ENCODE measurements at places on chromosomes 4 and X. TPM values are rescaled to one million over a fixed set of nuclear protein-coding genes. Genes with fewer than 3 reads are reported as not detected.

The SATL1 gene
- 0.06 TPM for total RNA-seq

DNA sequence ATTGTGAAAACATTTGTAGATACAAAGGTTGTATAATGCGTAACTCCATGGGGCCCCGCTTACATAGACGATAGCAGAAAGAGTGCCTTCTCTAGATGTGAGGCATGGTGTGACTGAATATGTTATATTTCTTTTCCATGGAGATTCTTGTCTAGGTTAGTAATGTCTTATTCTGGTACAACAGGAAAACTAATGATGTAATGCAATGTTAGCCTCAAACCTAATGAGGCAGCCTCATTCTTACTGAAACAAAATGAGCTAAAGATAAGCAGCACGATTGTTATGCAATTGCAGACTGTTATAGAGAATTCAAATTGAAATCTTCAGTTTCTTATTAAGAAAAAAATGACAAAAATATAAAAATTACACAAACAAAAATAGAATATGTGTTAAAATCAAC, 171.1 kb upstream of the ANKRD50 start:
- peak; percentile 34 for DNase-seq

GRCh38 chrX:40061871-40062524, 35.8 kb downstream of the BCOR start:
- peak; percentile 67 for DNase-seq

The MAPK10 gene
- 43.1 TPM for total RNA-seq

DNA sequence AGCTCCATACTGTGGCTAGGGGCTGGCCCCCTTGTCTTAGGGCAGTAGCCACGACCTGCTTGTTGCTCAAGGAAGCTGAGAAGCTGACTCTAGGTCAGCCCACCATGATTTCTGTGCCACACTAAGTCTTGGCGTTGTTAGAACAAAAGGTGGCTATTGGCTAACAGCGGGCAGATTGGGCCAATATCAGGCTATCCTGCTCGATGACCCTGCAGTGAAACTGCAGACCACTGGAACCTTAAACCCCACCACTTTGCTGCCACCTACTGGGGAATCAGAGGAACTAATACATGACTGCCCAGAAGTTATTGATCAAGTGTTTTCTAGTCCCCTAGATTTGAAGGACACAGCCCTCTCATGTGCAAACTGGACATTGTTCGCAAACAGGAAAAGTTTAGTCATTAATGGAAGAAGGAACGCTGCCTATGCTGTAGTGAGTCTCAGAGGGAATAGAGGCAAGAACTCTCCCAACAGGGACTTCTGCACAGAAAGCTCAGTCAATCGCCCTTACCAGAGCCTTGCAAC, 17.0 kb upstream of the PAPSS1 start:
- peak; percentile 48 for DNase-seq

GRCh38 chr4:186104890-186105646, 564 bp downstream of the FAM149A start:
- peak; percentile 42 for DNase-seq

- no peak for DNase-seq
Measured at GRCh38 chr4:107187091-107187490, 151.0 kb upstream of the DKK2 start.

- DNase-seq, result no peak
Measured at GRCh38 chr4:14035076-14035475, 407.6 kb upstream of the BOD1L1 start.

GRCh38 chr4:149328161-149328560, 487.5 kb downstream of the IQCM start:
- DNase-seq, result no peak

The AVPR2 gene
- total RNA-seq, result 2.5 TPM

GRCh38 chr4:123450393-123450792, 53.8 kb downstream of the SPRY1 start:
- no peak for DNase-seq

The PCYT1B gene
- total RNA-seq, result 3.8 TPM

- no peak for DNase-seq
Measured at GRCh38 chrX:155962906-155963305, 34.6 kb upstream of the IL9R start.

GRCh38 chr4:156201050-156201449, 247.4 kb upstream of the CTSO start:
- DNase-seq, result no peak

DNA sequence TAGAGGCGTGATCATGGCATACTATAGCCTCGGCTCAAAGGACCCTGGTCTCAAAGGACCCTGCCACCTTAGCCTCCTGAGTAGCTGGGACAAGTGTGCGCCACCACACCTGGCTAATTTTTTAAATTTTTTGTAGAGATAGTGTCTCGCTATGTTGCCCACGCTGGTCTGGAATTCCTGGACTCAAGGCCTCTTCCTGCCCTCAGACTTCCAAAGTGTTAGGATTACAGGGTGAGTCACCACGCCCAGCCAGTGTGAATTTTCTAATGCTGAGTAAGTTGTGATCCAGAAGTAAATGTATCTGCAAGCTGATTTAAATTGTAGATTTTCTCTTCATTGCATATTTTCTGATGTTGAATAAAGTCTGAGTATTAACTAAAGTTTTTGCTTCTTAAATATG, 2.6 kb upstream of the ZNF674 start:
- DNase-seq, result no peak

The DDX53 gene
- not detected for total RNA-seq

DNA sequence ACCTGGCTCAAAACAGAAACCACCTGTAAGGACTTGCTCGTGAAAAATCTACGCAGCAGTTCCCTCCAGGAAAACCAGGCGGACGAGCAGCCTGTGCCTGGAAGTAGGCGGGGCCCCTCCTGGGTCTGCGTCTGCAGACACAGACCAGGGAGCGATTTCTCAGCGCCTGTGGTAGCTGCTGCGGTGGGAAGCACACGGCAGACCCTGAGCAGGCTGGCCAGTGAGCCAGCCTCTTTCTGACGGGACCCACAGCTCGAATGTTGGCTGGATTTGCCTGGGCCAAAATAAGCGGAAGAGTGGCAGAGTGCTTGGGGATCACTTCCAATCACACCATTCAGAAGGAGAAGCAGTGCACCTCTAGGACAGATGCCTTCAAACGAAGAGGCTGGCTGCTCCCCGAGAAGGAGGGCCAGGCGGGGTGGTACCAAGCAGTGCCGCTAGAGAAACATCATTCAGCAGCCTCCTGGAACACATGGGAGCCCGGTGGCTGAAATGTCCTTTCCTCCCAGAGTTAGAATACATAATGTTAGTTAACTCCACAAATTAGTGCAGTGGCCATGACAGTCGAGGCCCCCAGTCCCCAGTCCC, 85.9 kb downstream of the GATB start:
- peak; percentile 70 for DNase-seq

The FANCB gene
- 8.0 TPM for total RNA-seq

The CRLF2 gene
- 0.46 TPM for total RNA-seq

The TLR10 gene
- 4.4 TPM for total RNA-seq

GRCh38 chrX:118980761-118981160, 6.3 kb downstream of the LONRF3 start:
- DNase-seq, result no peak

The CENPVL3 gene
- total RNA-seq, result not detected

The SNCA gene
- total RNA-seq, result 12.1 TPM

The VCX2 gene
- total RNA-seq, result not detected

GRCh38 chrX:49147936-49148335, 14.6 kb upstream of the MAGIX start:
- DNase-seq, result no peak

The HTN3 gene
- total RNA-seq, result not detected

The SSX3 gene
- not detected for total RNA-seq

The WDR44 gene
- 15.8 TPM for total RNA-seq

DNA sequence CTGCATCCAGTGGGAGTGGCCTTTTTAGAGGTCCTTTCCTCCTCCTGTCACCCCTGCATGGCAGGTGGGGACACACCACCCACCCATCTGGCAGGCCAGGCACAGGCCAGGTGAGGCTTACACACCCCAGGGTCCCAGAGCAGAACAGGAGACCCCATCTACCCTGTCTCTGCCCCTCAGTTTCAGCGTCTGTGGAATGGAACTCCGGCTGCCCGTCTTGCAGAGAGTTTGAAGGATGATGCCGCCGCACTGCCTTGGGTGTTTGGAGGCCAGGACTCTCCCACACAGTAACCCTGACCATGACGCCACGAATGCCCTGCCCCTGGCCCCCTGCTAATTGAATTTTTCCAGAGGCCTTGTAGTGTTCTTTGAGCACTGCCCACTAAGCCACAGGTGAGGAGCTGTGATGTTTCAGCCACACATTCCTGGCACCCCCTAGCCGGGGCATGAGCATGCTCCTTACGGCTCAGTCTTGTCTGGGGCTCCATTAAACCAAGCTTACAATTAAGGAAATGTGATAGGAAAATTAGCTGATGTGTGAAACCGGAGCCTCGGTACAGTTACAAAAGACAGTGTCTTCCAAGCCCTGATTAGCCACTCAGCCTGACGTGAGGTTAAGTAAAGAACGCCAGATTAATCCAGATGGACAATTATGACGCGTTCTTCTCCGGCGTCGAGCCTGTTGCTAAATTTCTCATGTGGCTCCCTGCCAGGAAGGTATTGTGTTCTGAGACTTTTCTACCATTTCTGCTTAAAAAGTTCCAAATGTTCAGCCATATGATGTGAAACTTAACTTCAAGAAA, 39.3 kb downstream of the HMX1 start:
- peak; percentile 11 for DNase-seq

- DNase-seq, result no peak
Measured at GRCh38 chr4:43251841-43252240, 359.3 kb downstream of the GRXCR1 start.

DNA sequence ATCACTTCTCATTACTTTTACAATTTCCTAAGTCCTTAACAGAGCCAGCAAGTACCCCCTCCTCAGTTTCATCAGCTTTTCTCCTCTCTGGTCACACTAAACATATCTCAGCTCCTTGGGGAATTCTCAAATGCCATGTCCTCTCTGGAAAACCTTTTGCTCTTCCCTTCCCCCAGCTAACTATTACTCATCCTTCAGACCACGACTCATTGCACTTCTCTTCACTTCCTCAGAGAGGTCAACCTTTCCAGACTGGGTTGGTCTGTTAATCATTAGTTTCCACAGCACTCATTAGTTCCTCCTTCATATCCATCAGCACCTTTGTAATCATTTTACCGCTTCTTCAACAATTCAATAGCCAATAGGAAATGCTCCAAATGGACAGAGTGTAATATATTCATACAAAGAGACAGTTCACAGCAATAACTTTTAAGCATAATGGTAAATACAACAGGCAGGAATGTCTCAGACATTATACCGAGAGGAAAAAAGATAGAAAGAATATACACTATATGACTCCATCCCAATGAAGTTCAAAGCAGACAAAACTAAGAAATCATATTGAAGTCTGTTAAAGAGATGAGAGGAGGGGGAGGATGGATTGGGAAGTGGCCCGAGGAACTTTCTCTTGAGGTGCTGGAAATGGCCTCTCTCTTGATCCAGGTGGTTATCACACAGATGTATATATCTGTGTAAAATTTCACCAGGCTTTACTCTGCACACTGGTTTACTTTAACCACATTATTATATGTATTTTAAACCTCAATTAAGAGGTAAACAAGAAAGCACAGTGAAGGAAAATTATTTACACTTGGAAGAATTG, 39.6 kb downstream of the DDX60L start:
- DNase-seq, result no peak

DNA sequence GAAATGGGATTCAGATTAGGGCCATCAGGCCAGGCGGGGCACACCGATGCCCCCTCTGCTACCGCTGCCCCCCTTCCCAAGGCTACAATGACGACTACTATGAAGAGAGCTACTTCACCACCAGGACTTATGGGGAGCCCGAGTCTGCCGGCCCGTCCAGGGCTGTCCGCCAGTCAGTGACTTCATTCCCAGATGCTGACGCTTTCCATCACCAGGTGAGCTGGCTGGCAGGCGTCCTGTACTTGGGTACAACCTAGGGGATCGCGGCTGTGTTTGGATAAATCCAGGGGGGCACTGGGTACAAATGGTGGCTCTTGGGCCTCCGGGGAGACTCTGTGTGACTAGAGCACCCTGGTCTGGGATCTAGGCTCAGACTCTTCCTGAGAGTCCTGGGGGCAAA, 1.1 kb downstream of the EMD start:
- no peak for DNase-seq

DNA sequence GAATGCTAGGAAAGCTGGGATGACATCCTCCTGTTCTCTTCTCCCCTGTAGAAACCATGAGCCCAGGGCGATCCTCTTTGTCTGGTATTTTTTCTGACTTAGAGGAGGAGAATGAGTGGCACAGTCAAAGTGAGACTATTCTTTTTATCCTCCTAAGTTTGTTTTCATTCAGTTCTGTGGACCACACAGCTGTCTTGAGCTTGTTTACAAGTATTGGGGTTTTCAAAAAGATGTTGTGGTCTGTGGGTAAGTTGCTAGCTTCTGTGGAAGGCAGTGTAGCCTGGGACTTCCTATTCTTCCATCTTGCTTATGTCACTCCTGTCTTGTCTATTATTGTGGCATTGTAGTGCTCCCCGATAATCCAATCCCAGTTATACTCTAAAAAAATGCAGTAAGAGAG, 223.0 kb downstream of the PAPSS1 start:
- DNase-seq, result no peak

DNA sequence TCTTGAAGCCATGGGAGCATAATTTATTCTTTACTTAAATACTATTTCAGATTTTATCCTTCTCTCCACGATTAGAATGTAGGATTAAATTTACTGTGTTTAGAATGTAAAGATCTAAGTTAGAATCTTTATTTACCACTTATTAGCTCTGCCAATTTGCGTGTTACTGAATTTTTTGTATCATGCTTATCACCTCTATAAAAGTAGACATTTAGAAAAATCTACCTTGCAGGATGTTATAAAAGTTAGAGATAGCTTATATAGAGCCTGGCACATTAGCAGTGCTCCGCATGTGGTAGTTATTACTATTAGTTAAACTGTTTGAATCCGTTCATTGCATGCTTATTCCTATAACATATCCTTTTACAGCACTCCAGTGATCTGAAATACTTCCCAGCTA, 97.9 kb downstream of the BANK1 start:
- DNase-seq, result no peak

Measured in lung (tissue), 17 donors.